CD4-positive, alpha-beta T cell treated with Interleukin-15 for 4 hours (primary cell): ENCODE measurements at places on chromosomes 4 and X.
A peak's percentile ranks its signal among the peaks of the same experiment; 100 is the strongest.

DNA sequence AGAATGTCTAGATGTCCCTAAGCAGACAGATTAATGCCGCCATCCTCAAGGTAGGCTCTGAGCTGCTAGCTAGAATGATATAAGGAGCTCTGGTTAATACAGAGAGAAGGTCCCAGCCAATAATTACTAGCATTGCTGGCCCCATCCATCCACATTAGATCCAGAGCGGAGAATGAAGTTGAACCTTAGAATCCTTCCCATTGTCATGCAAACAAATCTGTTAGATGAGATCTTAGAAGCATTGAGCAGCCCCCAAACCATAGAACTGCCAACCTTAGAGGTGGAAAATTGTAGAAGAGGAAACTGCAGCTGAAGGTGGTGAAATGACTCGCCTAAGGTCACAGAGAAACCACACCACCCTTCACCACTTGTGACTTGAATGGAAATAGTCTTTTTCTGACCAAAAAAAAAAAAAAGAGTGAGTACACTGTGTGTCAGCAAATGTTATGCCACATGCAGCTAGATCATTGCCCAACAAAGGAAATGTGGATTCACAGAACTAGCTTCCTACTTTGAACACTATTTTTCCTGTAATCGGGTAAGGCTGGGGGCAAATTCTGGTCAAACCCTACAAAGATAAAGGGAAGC lies 162.1 kb downstream of the SMIM20 start:
- DNase-seq = peak; percentile 53

DNA sequence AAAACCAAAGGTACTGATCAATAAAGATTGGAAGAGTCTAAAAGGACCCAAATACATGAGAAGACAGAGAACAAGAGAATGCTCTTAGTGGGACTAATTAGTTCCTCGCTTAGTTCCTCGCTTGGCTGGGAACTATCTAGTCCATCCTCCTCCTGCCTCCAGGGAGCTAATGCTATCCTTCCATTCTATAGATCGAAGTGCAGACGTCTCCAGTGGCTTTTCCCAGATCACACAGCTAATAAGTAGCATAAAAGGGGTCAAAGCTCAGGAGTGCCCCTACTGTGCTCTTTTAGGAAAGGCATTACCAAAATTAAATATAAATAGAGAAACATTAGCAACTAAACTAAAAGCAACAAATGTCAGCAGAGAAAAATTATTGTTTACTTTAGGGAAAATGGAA lies 42.3 kb upstream of the PPARGC1A start:
- no peak for DNase-seq

- DNase-seq = peak; percentile 37
Measured at GRCh38 chr4:142265536-142265935, 580.6 kb downstream of the INPP4B start.

GRCh38 chrX:39773923-39774773 lies 323.6 kb downstream of the BCOR start:
- peak; percentile 17 for DNase-seq

GRCh38 chr4:1874201-1874600 lies 3.0 kb downstream of the NSD2 start:
- no peak for DNase-seq

GRCh38 chr4:7713757-7714156 lies 225.9 kb downstream of the AFAP1 start:
- no peak for DNase-seq

- no peak for DNase-seq
Measured at GRCh38 chrX:137227151-137227550, 193.4 kb upstream of the GPR101 start.

GRCh38 chrX:108261549-108262203 lies 170.1 kb downstream of the ATG4A start:
- no peak for DNase-seq

- DNase-seq = no peak
Measured at GRCh38 chr4:71147261-71147660, 153.8 kb downstream of the DCK start.

GRCh38 chr4:70863099-70863790 lies 23.6 kb upstream of the GRSF1 start:
- no peak for DNase-seq

DNA sequence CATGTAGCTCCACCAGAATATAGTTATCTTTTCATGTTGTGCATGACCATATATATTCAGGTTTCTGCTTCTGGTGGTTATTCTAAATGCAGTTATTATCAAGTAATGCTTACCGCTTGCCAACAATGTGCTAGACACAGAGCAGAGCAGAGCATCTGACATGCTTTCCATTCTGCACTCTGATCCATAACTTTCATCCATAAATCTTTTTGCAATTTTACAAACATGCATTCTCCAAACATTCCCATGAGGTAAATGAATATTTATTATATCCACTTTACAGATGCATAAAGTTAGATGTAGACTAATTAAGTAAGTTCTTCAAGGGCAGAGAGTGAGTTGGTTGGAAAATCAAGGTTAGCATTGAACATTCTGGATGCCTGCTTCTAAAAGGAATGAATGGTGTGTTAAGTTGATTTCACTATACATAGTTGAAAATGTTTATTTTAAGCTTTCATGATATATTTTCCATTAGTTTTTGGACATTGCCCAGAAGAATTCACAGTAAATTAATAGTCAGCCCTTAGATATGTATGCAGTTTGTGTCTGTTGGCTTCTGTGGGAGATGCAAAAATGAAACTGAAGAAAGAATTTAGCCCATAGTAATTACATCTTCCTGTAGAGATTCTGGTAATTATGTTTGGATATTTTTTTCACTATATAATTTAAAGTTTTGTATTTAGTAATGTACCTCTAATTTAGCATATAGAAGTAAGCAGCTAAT lies 867.8 kb downstream of the CCSER1 start:
- no peak for DNase-seq

DNA sequence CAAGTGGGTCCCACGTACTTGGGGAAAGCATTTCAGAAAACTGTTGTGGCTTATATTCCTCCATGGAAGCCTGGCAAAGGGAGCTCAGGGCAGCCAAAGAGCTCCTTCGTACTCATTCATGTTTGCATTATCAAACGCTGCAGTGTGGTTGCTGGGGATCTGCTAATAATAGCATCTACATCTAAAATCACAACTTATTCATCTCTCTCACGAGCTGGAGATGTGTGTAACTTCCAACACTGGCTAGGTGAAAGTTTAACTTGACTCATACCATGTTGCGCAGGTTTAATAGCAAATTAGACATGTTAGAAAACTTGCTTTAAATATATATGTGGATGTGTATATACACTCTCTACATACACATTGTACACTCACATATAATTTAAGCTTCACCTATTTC lies 415.1 kb downstream of the AFF2 start:
- DNase-seq = no peak

GRCh38 chrX:132956421-132957210 lies 1.8 kb downstream of the HS6ST2 start:
- DNase-seq = no peak

- DNase-seq = no peak
Measured at GRCh38 chr4:152981278-152981677, 45.2 kb downstream of the FHDC1 start.

GRCh38 chr4:120995266-120996010 lies 72.9 kb upstream of the PRDM5 start:
- no peak for DNase-seq

- no peak for DNase-seq
Measured at GRCh38 chrX:136865270-136866158, 15.0 kb downstream of the RBMX start.

GRCh38 chrX:3815896-3816664 lies 102.6 kb upstream of the PRKX start:
- DNase-seq = peak; percentile 0

DNA sequence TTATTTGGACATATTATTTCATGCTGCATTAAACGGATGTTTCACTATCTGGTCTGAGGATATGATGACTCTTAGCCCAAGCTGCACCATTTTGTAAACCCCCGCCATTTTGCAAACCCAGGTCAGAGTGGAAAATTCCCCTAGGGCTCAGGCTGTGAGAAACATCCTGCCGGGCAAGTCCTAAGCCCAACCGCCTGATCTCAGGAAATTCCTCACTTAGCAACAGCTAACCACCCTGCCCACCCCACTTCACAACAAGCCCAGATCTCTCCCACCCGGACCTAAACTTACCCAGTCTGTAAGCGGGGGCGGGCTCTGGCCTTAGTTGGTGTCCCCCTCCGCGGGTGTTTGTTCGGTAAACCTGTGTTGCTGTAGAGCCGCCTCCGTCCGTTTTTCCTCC lies 2747.1 kb downstream of the PCDH7 start:
- DNase-seq = no peak

DNA sequence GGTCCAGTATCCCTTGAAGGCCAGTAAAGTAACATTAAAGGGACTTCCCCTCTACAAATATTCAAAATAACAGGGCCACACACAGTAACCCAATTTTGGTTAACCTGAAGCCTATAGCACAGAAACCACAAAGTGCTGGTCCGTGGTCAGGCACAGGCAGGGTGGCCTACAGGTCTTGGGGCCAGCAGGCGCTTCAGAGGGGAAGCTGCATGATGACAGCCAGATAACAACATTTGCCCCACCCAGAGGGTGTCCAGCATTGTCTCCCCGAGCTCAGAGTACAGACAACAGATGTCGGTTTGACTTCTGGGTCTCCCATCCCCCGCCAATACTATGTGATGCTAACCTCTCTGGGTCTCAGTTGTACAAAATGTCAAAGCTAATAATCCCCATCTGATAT lies 51.1 kb downstream of the SH3KBP1 start:
- DNase-seq = no peak

- DNase-seq = no peak
Measured at GRCh38 chrX:135024526-135024925, 2.2 kb upstream of the RTL8B start.

- DNase-seq = no peak
Measured at GRCh38 chr4:10345381-10345784, 111.8 kb downstream of the ZNF518B start.

DNA sequence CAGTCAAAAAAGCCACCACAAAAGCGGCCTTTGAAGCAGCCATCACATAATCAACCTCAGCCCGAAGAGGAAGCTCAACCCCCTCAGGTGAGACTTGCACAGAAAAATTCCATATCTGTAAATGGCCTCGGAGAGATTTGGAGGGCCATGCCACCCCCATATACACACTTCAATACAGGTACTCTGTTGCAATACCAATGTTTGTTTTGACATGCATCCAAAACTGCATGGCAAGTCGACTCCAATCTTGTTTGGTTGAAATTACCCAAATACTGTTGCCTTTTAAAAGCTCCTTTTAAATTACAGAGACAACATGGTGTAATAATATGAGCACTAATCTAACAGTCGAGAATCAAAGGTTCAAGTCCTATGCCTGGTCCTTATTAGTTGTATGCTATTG lies 5.9 kb downstream of the ENAM start:
- no peak for DNase-seq

DNA sequence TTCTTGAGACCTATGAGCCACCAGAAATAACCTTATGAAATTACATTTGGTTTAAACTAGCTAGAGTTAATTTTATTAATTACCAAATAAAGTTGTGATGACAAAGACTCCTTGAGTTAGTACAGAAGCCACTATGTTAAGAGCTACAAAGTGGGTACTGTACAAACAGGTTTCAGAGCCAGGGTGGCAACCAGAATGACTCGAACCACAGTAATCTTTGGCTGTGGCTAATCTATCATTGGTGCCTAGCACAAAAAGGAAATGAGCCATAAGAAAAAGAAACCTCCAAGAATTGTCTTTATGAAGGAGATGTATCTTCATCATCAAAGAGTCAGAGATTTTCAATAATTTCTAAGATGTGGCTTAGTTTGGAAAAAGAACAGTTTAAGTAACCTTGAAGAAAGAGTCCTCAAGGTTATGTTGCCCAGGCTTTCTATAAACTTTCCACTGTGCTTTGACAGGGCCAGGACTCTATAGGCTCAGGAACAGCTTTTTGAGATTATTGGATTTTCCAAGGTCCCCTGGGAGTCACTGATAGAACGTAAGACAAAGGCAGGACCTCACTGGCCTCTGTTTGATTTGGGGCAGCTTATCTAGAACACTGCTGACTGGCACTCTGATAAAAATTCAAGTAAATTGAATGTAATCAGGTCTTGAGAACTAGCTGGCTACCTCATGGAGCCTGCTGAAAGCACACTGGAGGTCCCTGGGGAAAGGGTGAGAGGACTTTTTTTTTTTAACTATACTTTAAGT lies 777.7 kb downstream of the STIM2 start:
- no peak for DNase-seq

GRCh38 chrX:13864264-13864663 lies 47.4 kb upstream of the GPM6B start:
- no peak for DNase-seq

DNA sequence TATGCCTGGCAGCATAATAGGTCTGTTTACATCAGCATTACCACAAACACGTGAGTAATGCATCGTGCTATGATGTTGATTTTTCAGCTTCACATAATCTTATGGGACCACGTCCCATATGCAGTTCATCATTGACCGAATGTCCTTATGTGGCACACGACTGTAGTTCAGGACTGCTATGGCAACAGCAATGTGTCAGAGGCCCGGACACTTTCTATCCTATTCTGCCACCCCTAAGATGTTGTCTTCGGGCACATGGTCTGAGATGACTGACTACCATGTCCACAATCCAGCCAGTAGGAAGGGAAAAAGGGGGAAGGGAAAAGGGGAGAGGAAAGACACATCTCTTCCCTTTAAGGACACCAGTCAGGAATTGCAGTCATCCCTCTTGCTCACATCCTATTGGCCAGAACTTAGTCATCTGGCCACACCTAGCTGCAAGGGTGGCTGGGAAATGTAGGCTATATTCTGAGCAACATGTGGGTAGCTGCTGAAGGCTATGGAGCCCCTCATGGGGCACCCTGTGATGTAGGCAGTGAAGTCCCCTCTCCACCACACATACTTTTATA lies 196.0 kb upstream of the RBPJ start:
- DNase-seq = no peak

GRCh38 chrX:46263494-46263893 lies 281.7 kb downstream of the ZNF674 start:
- no peak for DNase-seq

GRCh38 chr4:2511645-2512131 lies 24.8 kb upstream of the FAM193A start:
- no peak for DNase-seq

GRCh38 chr4:20496068-20496467 lies 204.2 kb upstream of the PACRGL start:
- no peak for DNase-seq

DNA sequence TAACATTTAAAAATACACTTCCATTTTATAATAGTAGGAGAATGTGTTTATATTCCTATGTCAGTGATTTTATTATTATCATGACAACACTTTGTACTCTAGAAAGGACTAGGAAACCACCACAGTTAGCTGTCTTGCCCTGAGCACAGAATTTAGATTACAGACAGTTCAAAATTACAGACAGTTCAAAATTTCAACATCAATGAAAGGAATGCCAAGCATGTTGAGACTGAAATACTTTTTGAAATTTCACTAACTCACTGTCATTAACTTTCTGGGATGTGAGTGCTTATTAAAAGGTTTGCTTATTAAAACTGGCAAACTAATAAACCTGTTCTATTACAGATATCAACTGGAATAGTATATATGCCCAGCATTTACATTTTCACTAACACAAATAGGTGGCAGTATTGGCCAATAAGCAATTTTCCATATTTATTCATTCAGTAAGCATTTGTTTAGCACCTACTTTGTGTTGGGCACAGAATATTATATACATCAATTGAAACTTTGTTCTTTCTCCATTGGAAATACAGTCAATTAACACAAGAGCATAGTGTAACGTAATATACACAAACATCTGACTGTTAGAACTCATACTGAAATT lies 179.4 kb downstream of the FBXW7 start:
- no peak for DNase-seq

GRCh38 chr4:48133669-48134068 lies 381 bp downstream of the TXK start:
- DNase-seq = no peak

GRCh38 chr4:83219344-83220331 lies 65.0 kb downstream of the COQ2 start:
- DNase-seq = peak; percentile 54
